Esophagus muscularis mucosa (tissue), 4 donors: ENCODE measurements at places on chromosomes 2 and 18. TPM values are rescaled to one million over a fixed set of nuclear protein-coding genes. Genes with fewer than 3 reads are reported as not detected.

Gene NDUFV2
- 229 TPM for total RNA-seq

Gene FBXO41
- 5.2 TPM for total RNA-seq

Gene AGPS
- total RNA-seq: 46.1 TPM

Gene OXER1
- total RNA-seq: 0.63 TPM

Gene FAM110C
- total RNA-seq: 1.7 TPM

Gene MAP4K3
- total RNA-seq: 39.6 TPM

Gene CNGA3
- 13.7 TPM for total RNA-seq

Gene FOXD4L1
- total RNA-seq: 0.17 TPM

Gene ACADL
- 2.1 TPM for total RNA-seq

DNA sequence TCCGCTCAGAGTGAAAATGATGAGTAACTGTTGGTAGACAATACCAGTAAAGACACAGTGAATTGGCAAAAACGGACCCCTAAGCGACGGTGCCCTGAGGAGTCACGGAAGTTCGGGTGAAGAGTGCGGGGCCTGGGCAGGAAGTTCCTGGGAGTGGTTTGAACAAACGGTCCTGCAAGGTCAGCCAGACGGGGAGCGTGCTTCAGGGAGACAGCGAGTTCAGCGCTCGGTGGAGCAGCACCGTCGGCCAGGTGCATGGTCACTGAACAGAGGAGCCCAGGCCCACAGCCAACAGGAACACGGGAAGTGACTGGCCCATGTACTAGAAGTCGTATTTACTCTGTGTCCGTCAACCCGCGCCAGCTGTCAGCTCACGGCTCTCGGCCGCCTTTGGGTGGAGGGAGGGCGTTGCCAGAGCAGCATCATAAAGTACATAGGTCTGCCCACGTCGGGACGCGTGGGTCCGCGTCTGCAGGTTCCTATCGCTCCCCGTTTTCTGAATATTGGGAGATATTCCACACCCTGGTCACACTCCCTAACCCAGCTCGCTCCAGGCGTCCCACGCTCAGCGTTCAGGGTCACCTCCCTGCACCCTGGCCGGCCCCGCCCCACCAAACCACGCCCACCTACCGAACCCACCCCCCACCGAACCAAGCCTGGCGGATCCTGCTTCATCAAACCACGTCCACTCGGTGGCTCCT is 75.6 kb upstream of the UXS1 start:
- peak; percentile 91 for DNase-seq

DNA sequence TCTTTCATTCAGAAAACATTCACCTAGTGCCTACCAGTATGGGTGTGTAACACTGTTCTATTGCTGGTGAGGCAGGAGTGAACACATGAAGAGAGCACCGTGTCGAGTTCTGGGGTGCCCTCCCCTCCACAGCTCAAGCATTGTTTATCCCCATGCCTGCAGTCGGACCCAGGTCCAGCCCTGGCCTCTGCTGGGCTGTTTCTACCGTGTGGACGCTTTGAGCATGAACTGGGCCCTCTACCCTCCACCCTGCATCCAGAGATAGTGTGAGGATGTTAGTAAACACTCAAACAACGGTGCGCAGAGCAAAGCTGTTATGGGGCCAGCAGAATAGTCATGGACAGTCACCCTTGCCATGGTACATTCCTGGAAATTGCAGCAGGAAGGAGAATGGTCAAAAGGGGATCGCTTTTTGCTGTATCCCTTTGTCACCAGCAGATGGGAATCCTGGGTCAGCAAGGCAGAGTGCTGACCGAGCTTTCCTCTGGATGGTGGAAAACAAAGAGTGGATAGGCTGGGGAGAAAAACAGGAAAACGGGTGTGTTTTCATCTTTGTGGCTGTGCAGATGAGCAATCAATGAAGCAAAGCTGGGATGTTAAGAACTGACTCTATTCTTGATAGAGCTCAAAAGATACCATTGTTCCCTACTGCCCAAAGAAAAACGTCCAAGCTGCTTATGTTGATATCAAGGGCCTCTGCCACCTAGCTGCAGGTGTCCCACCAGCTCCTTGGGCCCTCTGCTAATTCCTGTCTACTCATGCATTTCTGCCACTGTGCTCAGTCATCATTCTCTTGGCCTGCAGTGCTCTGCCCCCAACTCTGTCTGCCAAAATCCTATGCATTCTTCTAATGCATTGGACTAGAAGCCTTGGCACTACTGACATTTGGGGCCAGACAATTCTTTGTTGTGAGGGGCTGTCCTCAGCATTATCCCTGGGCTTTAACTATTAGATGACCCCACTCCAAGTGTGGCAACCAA is 38.7 kb downstream of the REEP1 start:
- DNase-seq: no peak

GRCh38 chr18:76387608-76388007 is 107.4 kb downstream of the ZNF516 start:
- no peak for DNase-seq

DNA sequence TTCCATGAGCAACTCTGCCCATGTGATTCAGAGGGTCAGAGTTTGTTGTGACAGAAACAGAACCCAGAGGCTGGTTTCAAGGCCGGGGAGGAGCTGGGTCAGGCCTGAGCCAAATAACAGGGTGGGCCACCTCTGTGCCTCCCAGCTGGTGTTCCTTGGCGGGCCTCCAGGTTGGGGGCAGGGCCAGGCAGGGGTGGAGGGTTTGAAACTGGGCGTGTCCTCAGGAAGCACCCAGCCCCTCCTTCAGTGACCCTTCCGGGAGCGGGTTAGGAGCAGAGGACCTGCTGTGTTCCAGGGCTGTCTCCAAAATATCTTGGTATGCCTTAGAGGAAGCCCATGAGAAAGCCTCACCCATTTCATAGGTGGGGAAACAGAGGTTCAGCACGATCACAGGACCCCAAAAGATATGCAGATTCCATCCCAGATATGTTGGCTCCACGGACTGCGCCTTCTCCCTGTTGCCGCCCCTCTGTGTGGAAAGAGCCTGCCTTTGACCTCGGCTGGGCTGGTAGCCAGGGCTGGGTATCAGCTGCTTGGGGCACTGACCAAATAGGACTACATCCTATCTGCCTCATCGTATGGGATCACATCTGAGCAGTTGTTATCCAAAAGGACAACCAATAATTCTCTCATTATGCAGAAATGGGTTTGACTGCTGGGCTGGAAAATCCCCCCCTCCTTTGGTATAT is 74.8 kb upstream of the GLI2 start:
- no peak for DNase-seq

DNA sequence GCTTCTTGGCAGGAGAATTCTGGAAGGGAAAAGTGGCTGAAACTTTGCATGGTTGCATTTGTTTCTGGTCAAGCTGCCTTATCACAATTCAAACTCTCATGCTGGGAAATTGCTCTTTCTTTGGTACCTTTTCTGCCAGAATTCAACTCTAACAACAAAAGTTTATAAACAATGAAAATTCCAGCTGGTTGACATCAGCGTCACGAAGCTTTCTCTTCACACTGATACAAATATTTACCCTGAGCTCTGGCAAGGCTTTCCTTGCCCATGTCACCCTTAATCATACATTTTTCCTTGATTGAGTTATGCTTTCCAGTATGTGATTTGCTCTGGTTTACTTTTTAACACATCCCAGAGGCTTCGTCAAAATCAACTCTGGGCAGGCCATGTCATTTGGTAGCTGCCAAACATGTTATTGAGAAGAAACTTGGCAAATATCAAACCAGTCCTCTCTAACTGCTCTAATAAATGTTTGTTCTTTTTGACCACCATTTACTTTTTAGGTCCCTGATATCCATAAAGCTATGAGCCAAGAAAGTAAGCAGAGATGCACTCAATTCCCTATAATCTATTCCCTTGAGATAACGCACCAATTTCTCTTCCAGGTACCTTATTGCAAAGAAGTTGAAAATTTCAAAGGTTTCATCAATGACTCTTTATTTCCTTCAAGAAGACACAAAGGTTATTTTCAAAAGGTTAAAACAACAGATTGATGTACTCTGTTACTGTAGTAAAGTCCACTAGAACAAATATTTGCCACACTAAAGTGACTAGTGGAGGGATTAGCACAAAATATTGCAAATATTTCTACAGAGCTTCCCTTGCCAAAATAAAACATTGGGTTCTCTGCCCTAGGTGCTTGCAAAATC is 1241.1 kb upstream of the ZEB2 start:
- no peak for DNase-seq

- no peak for DNase-seq
These were observed 352.4 kb downstream of the PTPRM start for GRCh38 chr18:7919565-7919964.

- no peak for DNase-seq
These were observed 68.7 kb upstream of the ACSL3 start for GRCh38 chr2:222792001-222792611.

DNA sequence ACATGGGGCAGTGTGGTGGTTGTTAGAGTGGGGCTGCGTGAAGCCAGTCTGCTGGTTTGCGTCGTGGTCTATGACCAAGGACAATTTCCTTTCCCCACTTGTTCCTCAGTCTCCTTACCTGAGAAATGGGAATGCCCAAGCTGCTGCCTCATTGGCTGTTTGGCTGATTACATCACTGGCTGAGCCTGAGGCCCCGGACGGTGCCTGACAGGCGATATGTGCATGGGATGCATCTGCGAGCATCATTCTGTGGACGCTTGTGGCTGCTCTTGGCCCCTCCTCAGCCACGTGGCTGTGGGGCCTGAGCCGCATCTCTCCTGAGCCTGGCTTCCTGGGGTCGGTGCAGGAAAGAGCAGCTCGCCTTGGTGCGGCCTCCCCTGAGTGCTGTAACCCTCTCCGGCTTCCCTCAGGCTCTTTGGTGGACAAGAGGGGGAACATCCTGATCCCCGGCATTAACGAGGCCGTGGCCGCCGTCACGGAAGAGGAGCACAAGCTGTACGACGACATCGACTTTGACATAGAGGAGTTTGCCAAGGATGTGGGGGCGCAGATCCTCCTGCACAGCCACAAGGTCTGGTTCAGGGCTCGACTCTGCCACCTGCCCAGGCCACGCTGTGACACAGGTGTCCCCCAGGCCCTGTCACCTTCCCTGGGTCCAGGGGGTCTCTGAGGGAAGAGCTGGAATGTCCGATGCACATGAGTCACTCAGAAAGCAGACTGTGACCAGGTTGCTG is 17.2 kb downstream of the CNDP2 start:
- DNase-seq: no peak

- no peak for DNase-seq
These were observed 277.8 kb downstream of the SETBP1 start for GRCh38 chr18:44958455-44958854.

DNA sequence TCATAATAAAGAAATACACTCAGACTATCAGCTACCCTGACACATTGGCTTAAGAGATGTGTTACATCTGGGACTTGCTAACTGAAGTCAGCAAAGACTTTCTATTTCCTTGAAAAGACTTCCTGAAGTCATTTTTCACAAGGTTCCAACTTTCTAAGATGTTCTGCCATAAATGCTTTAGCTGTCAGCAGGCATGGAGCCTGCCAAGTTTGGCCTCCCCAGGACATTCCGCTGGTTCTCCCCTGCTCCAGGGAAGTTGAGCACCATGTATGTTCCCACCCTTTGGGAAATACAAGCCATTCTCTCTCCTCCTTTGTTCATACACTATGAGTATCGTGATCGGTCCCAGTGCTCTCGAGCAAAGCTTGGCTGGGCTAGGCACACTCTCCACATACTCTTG is 202.7 kb upstream of the CCDC68 start:
- no peak for DNase-seq

DNA sequence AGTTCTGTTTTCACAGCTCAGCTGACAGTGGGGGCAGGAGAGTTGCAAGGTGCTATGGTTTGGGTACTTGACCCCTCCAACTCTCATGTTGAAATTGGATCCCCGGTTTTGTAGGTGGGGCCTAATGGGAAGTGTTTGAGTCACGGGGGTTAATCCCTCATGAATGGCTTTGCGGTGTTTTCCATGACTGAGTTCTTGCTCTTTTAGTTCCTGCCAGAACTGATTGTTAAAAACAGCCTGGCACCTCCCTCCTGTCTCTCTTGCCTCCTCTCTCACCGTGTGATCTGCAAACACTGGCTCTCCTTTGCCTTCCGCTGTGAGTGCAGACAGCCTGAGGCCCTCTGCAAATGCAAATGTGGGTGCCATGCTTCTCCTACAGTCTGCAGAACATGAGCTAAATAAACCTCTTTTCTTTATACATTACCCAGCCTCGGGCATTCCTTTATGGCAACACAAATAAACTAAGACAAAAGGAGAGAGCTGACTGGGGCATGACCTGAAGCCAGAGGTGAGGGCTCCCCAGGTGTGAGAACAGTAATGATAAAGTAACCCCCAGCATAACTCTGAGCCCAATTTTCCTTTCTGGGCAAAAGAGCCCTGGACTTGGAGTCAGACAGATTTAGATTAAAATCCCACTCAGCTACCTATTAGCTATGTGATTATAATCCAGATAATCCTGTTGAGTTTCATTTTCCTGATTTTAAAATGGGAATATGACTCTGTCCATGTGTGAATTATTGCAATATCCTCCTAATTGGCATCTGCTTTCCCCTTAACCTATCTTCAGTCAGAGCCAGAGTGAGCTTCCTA is 64.9 kb upstream of the CAPN13 start:
- peak; percentile 50 for DNase-seq

- no peak for DNase-seq
These were observed 3.2 kb downstream of the NOTO start for GRCh38 chr2:73205611-73206010.

- no peak for DNase-seq
These were observed 64.4 kb downstream of the GREB1 start for GRCh38 chr2:11598228-11598731.

GRCh38 chr18:50286391-50287027 is 983 bp downstream of the CXXC1 start:
- DNase-seq: no peak

GRCh38 chr2:127439343-127439742 is 21.1 kb downstream of the PROC start:
- no peak for DNase-seq

DNA sequence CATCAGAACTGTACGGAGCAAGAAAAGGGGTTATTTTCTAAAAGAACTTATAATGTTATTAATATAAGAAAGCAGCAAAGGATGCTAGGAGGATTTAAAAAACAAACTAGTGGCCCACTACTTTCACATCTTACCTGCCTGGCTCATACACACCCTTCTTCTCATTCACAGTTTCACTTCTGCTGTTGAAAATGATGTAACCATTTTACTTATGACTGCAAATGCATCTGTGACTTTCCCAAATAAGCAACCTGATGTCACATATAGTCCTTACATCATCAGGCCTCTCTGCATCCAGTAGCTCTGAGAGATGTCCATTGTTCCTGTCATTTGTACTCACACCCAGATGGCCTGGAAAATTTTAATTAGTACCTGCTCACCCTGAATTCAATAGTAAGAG is 101.8 kb upstream of the MYO3B start:
- DNase-seq: no peak

DNA sequence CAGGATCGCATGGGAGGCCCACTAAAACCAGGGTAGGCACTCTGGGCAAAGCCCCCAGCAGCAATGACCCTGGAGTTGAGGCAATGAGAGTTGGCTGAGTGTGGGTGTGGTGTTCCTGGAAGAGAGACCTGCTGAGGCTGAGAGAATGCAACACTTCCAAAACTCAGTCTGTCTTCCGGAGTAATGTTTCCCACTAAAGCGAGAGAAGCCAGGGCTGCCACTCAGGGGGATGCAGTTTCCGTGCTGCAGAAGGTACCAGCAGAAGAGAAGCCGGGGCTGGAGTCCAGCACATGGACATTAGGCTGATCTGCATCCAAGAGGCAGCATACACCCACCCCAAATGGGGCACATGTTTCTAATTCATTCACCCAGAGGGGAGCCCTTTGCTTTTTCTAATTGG is 127.2 kb upstream of the ARHGAP28 start:
- no peak for DNase-seq
